D341Med (cell line): ENCODE measurements at places on chromosomes 11 and 22.
A peak's percentile ranks its signal among the peaks of the same experiment; 100 is the strongest.

DNA sequence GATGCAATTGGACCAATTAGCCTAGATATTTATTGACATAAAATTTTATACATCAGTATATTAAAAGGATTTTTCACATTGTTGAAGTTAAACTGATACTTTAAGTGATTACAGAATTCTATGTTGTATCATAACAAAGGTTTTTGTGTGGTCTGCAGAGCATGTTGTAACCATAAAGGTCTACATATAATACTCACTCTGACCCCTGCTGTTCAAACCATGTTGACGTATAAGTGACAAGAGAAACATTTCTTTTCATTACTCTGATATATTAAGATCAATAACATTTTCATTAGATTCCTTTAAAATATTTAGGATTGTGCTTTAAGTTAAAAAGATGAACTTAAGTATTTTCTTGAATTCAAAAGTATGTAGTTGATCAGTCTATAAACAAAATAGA is 63.9 kb downstream of the GAS2 start:
- DNase-seq, result no peak

DNA sequence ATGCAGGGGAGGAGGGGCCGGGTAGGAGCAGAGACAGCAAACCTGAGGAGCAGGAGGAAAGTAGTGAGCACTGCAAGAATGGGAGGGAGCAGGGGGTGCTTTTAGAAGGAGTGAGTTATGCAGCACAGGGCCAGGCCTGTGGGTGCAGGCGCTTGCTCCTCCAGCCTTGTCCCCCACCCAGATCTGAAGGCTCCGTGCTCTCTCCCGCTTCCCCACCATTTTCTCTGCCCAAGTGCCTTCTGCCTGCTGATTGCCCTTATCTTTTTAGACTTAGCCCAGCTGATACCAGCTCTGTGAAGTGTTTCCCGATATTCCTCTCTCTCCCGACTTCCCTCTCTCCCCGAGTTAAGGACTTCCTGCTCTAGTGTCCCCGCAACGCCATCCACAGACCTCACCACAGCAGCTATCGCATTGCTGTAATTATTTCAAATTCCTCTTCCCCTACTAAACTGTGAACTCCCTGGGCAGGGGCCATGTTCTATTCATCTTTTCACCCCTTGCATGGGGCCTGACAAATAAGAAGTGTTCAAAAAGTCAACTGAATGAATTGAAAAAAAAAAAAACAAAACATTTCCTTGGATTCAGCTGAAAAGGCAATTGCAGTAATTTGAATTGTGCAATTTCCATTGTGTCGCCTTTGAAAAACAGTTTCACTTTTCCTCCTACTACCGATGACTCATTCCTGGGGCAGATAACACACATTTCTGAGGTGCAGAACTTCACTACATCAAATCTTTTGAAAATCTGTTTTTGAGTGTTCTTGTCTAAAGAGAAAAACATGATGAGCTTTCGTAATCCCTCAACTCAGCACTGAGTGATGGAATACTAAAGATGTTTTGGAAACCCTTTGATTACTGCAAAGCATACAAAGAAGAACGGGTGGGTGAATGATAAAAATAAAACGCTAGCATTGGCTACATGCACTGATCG is 69.7 kb upstream of the BMAL1 start:
- no peak for DNase-seq

DNA sequence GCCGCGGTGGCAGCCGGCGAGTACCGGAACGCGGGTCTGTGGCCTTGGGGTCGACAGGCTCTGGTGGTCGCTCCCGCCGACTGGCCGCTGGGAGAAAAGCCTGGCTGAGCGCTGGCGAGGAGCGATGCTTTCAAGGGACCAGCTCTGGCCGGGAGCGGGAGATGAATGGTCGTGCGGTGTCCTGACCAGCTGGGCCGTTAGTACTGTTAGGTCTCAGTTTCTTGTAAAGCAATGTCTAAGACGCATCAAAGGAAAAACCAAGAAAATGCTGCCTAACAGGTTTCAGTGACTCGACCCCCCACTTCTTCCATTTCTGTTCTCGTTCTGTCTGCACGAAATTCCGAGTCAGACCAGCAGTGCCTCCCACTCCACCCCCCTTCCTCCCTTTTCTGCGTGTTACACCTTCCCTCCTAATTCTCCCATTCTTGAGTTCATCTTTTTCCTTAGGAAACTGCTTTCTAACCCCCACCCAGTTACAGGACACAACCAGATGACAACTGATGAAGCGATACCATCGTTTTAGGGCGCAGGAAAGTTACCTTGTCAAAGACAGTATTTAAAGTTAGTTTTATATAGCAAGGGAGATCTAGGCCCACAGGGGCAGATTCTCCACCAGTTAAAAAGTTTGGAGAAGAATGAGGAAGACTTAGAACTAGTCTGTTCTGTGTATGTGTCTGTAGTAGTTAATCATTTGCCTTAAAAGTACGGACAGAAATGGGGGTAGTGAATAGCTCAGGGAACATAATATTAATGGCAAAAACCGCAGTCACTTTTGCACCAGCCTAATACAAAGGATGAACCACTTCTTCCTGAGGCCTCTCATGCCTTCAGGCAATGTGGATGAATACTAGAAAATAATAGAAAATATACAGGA is 1.0 kb downstream of the CUL5 start:
- no peak for DNase-seq

DNA sequence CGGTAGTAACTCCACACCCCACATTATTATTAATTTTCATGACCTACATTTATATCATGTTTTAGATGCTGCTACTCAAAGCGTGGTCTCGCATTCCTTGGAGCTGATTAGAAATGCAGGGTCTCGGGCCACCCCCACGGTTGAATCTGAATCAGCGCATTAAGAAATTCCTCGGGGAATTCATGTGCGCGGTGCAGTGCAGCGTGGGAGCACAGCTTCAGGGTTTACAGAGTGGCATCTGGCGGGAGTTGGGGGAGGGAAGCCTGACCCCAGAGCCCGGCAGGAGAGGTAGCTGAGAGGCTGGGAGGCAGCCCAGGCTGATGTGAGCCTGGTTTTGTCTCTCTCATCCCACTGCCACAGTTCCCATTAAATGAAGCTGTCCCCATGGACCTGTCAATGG is 48.1 kb upstream of the DAGLA start:
- peak; percentile 58 for DNase-seq

DNA sequence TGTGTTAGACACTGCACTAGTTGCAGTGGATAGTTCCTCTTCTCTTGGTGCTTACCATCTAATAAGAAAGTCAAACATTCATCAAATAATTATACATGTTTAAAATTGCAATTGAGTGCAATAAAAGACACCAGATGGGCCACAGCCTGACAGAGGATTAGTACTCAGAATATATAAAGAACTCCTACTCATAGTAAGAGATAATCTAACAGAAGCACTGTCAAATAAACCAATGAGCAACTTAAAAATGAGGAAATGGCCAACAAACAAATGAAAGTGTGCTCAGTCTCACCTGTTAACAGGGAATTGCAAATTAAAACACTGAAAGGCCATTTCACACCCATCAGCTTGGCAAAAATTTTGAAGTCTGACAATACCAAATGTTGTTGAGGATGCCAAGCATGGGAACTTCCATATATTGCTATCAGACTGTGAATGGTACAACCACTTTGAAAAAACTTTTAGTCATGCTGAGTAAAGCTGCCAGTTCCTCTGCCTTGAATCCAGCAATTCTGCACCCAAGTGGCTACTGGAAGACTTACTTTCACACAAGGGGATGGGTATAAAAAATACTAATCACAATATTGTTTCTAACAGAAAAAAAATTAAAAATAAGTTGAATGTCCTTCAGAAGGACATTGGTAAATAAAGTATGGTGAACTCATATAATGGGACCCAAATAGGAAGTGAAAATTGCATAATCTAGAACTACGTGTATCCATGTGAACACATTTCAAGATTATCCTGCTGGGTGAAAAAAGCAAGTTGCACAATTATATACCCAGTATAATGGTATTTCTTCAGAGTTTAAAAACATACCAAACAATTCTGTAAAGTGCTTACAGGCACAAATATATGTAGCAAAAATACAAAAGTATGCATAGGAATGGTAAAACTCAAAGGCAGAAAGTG is 41.4 kb upstream of the CREB3L1 start:
- DNase-seq, result no peak

GRCh38 chr11:118689503-118689851 is 10.0 kb upstream of the TREH start:
- DNase-seq, result no peak

DNA sequence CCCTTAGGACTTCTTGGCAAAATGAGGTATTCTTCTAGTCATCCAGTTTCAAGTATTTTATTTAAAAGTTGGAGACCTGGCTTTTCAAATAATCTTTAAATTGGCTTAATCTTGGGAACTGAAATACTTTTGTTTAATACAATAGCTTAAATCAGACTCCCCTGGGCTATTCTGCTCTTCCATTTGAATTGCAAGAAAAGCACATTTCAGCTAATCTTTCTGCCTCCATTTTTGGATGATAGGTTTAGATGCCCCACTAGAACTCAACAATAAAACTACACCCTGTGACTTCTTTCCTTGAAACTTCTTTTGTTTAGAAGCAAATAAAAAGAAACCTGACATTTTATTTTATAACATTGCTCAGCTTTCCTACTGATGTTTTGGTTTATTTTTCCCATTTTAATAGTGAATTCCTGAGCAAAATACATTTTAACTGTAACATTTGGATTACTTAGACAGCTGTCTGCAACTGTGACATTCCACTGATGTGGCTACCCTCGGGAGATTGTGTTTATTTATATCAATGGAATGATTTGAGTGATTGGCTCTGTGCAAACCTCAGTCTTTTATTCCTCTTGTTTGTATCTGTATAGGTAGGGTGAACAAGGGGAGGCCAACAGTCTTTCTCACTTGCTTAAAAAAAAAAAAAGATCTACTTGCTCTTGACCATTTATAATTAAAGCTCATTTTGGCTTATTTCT is 1045.8 kb upstream of the CNTN5 start:
- no peak for DNase-seq

GRCh38 chr22:37232140-37232998 is 11.7 kb downstream of the RAC2 start:
- DNase-seq, result no peak

GRCh38 chr22:26610072-26610958 is 7.5 kb downstream of the CRYBB1 start:
- DNase-seq, result no peak

GRCh38 chr11:1306186-1307162 is 3.0 kb downstream of the TOLLIP start:
- no peak for DNase-seq

- no peak for DNase-seq
Observed at GRCh38 chr11:75625991-75626888, 42.6 kb downstream of the MAP6 start.

GRCh38 chr11:105202422-105202821 is 62.9 kb upstream of the CARD18 start:
- DNase-seq, result no peak

- no peak for DNase-seq
Observed at GRCh38 chr22:38831166-38831945, 12.5 kb downstream of the NPTXR start.

DNA sequence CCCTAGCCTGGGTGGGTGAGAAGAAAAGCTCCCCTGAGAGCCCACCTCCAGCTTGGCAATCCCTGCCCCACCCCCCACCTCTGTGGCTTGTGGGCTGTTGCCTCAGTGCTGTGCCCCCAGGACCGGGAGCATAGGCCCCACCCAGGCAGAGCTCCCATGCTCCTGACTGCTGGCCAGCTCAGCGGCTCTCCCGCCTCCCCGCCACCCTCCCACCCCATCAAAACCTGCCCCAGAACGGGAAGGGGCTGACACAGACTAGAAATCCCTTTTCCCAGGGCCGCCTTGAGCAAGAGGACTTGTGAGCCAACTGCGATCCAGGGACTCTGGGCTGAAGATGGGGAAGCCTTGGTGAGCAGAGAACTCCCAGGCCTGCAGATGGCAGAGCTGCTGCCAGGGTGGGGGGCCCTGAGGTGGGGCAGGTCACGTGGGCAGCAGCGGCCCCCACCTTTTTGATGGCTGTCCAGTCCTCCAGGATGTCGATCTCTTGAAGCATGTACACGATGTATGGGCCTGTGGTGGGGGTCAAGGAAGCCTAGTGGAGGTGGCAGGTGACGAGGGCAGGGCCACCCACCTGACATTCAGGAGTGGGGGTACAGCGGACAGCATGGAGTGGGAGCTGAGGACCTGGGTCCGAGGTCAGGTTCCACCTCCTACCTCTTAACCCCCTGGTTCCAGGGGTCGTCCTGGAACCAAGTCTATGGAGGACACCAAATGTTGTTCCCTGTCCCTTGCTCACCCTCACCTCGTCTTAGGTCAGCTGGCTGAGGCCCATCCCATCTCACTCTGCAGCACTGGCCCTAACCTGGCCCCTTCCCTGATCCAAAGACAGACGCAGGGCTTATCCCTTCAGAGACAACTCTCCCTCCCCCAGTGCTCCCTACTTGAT is 2.3 kb upstream of the RIN1 start:
- no peak for DNase-seq

- DNase-seq, result no peak
Observed at GRCh38 chr11:15618583-15619032, 503.9 kb downstream of the INSC start.

- no peak for DNase-seq
Observed at GRCh38 chr11:9601876-9602199, 28.4 kb downstream of the WEE1 start.

DNA sequence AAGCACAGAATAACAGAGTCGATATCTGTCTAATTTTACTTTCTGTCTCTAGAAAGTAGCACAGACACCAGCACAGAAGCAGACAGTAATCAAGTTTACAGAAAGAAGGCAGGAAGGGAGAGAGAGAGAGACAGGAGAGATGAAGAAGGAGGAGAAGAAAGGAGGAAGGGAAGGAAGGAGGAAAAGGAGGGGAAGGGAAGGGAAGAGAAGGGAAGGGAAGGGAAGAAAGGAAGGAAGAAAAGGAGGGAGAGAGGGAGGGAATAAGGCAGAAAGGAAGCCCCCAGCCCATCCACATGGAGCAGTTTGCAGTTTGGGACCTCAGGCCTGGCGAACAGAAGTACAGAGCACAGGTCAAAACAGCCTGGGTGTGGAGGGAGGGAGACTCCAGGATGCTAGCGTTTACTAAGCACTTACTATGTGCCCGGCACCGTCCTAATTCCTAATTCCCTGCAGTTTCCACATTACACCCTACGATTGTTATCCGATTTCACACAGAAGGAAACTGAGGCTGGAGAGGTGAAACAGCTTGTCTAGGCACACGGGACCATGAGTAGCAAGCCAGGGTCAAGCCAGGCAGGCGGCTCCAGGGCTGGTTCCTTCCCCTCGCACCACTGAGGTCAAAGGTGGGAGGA is 46.0 kb upstream of the WNT7B start:
- no peak for DNase-seq

DNA sequence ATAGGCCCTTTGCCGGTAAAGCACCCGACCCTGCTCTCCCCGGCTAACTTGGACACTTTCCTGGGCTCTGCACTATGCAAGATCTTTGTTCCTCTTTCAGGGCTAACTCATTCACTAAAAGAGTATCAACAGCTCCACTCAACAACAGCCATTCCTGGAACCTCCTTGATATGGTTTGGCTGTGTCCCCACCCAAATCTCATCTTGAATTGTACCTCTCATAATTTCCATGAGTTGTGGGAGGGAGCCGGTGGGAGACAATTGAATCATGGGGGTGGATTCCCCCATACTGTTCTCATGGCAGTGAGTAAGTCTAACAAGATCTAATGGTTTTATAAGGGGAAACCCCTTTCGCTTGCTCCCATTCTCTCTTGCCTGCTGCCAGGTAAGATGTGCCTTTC is 330.0 kb downstream of the TENM4 start:
- no peak for DNase-seq
